ENCODE measurements at places on chromosomes 13 and 19. TPM values are rescaled to one million over a fixed set of nuclear protein-coding genes. Genes with fewer than 3 reads are reported as not detected.

The COL4A2 gene
- 2,076 TPM for total RNA-seq

The MYO1F gene
- total RNA-seq, result 0.25 TPM

The FLT1 gene
- 1.3 TPM for total RNA-seq

The GPI gene
- total RNA-seq, result 260 TPM

The MUC16 gene
- not detected for total RNA-seq

The ATP4A gene
- total RNA-seq, result not detected

The ERICH6B gene
- total RNA-seq, result not detected

The CLDN10 gene
- 4.9 TPM for total RNA-seq
